ENCODE measurements at places on chromosomes 1 and 21.

GRCh38 chr1:93679546-93679945 is 2.1 kb downstream of the BCAR3 start:
- no peak for DNase-seq

DNA sequence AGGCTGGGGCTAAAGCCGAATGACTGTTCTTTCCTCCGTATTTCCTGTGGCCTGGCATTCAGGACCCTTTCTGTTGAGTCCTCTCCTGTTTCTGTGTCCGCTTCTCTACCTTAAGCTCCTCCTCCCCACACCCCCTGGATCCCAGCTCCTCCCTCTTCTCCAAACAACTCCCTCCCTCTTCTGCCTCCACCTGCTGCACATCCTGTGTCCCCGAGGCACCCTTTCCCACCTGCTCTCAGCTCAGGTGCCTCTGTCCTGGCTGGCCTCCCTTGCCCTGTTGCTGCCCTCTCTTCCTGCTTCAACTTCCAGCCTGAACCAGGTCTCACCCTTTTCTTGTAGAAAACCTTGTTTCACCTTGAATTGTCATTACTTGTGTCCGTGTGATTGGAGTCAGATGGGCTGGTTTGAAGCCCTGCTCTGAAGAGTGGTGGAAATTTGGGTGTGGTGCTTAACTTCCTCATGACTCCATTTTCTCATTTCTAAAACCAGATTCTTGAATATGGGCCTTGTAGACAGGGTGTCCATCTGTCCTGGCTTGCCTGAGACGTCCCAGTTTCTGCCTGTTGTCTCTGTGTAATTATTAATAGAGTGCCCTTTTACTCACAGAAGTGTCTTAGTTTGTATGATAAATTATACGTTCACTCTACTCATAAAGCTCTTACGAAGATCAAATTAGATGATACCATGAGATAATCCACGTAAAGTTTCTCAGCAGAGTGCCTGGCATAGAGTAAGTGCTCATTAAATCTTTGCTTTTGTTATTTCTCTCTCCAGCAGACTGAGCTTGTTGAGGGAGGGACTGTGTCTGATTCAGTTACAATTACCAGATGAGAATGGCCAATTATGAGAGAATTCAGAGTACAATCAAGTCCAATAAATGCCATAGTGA is 58.9 kb upstream of the TRABD2B start:
- DNase-seq: no peak

DNA sequence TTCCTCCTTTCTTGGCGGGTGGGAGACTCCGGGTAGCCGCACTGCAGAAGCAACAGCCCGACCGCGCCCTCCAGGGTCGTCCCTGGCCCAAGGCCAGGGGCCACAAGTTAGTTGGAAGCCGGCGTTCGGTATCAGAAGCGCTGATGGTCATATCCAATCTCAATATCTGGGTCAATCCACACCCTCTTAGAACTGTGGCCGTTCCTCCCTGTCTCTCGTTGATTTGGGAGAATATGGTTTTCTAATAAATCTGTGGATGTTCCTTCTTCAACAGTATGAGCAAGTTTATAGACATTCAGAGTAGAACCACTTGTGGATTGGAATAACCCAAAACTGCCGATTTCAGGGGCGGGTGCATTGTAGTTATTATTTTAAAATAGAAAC is 2.5 kb downstream of the OLIG2 start:
- no peak for DNase-seq

- no peak for DNase-seq
Observed at GRCh38 chr1:25064465-25065240, 134.6 kb upstream of the RUNX3 start.

All from substantia nigra (tissue), 51 donors.